ENCODE measurements at places on chromosomes 2 and 18. TPM values are rescaled to one million over a fixed set of nuclear protein-coding genes. Genes with fewer than 3 reads are reported as not detected.
A peak's percentile ranks its signal among the peaks of the same experiment; 100 is the strongest.

The LIPG gene
- 25.5 TPM for total RNA-seq

GRCh38 chr2:180819106-180819505 is 161.3 kb upstream of the UBE2E3 start:
- no peak for DNase-seq
- H3K27me3 ChIP-seq = no peaks in the 10 kb centered on the region
- H3K4me1 ChIP-seq = no peaks in the 10 kb centered on the region
- H3K36me3 ChIP-seq = no peaks in the 10 kb centered on the region
- H3K27ac ChIP-seq = no peak overlapping the region
- H3K4me3 ChIP-seq = no peak overlapping the region

GRCh38 chr2:225599856-225600255 is 200.3 kb downstream of the NYAP2 start:
- no peak overlapping the region for H3K27ac ChIP-seq
- no peaks in the 10 kb centered on the region for H3K4me1 ChIP-seq
- H3K27me3 ChIP-seq = no peaks in the 10 kb centered on the region
- no peak overlapping the region for H3K4me3 ChIP-seq
- DNase-seq = no peak

GRCh38 chr2:88234760-88235159 is 64.6 kb downstream of the THNSL2 start:
- no peak overlapping the region for H3K4me3 ChIP-seq
- H3K4me1 ChIP-seq = no peaks in the 10 kb centered on the region
- no peaks in the 10 kb centered on the region for H3K36me3 ChIP-seq
- H3K27ac ChIP-seq = no peak overlapping the region

GRCh38 chr2:18290386-18290785 is 270.1 kb downstream of the RDH14 start:
- H3K4me1 ChIP-seq = no peaks in the 10 kb centered on the region
- no peaks in the 10 kb centered on the region for H3K27me3 ChIP-seq
- no peak overlapping the region for H3K4me3 ChIP-seq
- DNase-seq = no peak

The CHAC2 gene
- total RNA-seq = 9.6 TPM

The ATP6V1C2 gene
- total RNA-seq = 1.4 TPM

The AKAIN1 gene
- not detected for total RNA-seq

GRCh38 chr2:68418855-68419254 is 48.2 kb downstream of the FBXO48 start:
- no peaks in the 10 kb centered on the region for H3K36me3 ChIP-seq
- H3K4me3 ChIP-seq = no peak overlapping the region
- H3K27me3 ChIP-seq = no peaks in the 10 kb centered on the region
- no peak overlapping the region for H3K27ac ChIP-seq
- H3K4me1 ChIP-seq = no peaks in the 10 kb centered on the region

The UGT1A8 gene
- 15.9 TPM for total RNA-seq

GRCh38 chr18:67199993-67200617 is 316.4 kb downstream of the DSEL start:
- H3K27me3 ChIP-seq = no peaks in the 10 kb centered on the region
- H3K4me3 ChIP-seq = no peak overlapping the region
- no peaks in the 10 kb centered on the region for H3K4me1 ChIP-seq
- DNase-seq = no peak
- H3K36me3 ChIP-seq = no peaks in the 10 kb centered on the region

- no peaks in the 10 kb centered on the region for H3K4me1 ChIP-seq
- no peak for DNase-seq
- no peaks in the 10 kb centered on the region for H3K27me3 ChIP-seq
- H3K36me3 ChIP-seq = no peaks in the 10 kb centered on the region
- no peak overlapping the region for H3K27ac ChIP-seq
- H3K4me3 ChIP-seq = no peak overlapping the region
Observed at GRCh38 chr2:152367547-152368390, 32.8 kb downstream of the FMNL2 start.

DNA sequence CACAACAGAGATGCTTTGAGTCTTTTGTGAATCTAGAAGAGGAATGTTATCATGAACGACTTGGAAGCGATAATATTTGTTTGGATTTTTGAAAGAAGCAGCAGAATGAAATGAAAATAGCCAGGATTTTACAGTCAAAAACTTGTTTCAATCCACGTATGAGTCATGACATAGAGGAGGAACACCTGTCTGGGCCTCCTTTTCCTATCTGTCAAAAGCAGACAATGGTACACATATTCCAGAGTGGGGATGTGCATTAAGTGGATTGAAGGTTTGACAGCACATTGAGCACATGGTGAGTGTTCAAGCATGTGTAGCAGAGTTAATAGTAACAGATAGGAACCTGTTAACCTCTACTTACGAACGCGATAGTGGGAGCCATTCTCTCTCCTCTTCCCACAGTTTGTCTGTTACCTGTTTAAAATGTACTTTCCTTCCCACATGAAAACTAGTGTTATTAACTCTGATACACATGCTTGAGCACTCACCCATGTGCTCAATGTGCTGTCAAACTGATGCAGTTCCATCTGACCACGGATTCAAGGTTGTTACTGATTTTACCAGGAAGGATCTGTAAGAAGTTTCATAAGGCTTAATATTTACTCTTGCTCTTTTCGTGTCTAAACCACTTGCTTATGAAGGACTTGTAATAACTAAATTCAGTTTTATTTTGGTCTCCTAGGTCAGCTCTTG is 863.4 kb upstream of the SOX11 start:
- no peak overlapping the region for H3K27ac ChIP-seq
- no peaks in the 10 kb centered on the region for H3K27me3 ChIP-seq
- H3K4me1 ChIP-seq = no peaks in the 10 kb centered on the region

- H3K27ac ChIP-seq = no peak overlapping the region
- H3K4me3 ChIP-seq = no peak overlapping the region
- no peaks in the 10 kb centered on the region for H3K4me1 ChIP-seq
- no peak for DNase-seq
- no peaks in the 10 kb centered on the region for H3K27me3 ChIP-seq
Observed at GRCh38 chr2:196376984-196377877, 205.9 kb upstream of the STK17B start.

GRCh38 chr2:60629305-60629662 is 75.8 kb upstream of the BCL11A start:
- DNase-seq = no peak
- no peak overlapping the region for H3K4me3 ChIP-seq
- H3K36me3 ChIP-seq = no peaks in the 10 kb centered on the region

The CTAGE1 gene
- total RNA-seq = not detected

DNA sequence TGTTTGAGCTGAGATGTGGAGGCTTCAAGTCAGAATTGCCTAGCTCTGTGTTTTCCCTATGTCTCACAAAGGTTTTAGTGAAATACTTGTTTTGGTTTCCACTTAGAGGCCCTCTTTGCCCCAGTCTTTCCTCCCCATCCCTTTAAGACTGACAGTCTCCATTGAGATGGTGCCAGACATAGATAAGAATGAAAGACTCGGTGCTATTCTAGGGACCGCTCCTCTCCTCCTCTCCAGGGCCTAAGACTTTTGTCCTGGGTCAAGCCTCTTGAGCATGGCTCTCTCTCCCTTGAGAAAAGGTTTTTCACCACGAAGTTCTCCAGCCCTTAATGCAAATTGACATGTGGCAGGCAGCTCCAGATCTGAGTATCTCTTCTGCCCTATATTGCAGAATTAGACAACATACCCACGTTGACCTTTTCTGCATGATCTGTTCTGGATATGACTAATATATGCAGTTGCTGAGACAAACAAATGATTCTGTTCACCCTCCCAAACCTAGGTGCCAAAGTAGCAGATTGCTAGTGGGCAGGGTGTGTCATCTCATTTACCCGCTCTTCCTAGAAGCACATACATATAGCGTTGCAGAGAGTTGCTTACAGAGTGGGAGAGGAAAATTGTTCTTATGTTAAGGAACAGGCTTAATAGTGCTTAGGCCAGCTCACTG is 47.5 kb upstream of the ACSL3 start:
- no peak for DNase-seq
- H3K36me3 ChIP-seq = no peaks in the 10 kb centered on the region
- no peak overlapping the region for H3K4me3 ChIP-seq
- no peaks in the 10 kb centered on the region for H3K4me1 ChIP-seq
- no peaks in the 10 kb centered on the region for H3K27me3 ChIP-seq

The ANKRD23 gene
- 4.1 TPM for total RNA-seq

GRCh38 chr2:15388406-15389325 is 172.5 kb downstream of the NBAS start:
- no peaks in the 10 kb centered on the region for H3K4me1 ChIP-seq
- no peak overlapping the region for H3K4me3 ChIP-seq
- no peak overlapping the region for H3K27ac ChIP-seq
- H3K36me3 ChIP-seq = no peaks in the 10 kb centered on the region

DNA sequence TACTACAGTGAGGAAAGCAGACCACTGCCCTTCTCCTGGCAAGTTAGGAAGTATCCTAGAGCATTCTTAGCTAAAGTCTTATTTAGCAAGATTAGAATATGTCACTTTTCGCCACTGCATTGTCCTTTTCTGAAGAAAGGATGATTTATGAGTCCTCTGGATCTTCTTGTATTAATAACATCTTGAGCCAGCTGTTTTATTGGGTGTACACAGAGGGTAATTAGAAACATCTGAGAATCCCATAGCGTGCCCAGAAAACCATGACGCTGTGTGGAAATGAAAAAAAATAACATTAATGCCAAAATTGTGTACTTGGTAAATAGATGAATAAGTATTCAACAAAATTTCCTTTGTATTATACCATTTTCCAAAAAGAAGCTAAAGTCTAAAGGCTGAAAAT is 198.7 kb downstream of the LTBP1 start:
- no peaks in the 10 kb centered on the region for H3K27me3 ChIP-seq
- no peaks in the 10 kb centered on the region for H3K4me1 ChIP-seq
- no peaks in the 10 kb centered on the region for H3K36me3 ChIP-seq
- H3K4me3 ChIP-seq = no peak overlapping the region
- no peak overlapping the region for H3K27ac ChIP-seq
- no peak for DNase-seq

DNA sequence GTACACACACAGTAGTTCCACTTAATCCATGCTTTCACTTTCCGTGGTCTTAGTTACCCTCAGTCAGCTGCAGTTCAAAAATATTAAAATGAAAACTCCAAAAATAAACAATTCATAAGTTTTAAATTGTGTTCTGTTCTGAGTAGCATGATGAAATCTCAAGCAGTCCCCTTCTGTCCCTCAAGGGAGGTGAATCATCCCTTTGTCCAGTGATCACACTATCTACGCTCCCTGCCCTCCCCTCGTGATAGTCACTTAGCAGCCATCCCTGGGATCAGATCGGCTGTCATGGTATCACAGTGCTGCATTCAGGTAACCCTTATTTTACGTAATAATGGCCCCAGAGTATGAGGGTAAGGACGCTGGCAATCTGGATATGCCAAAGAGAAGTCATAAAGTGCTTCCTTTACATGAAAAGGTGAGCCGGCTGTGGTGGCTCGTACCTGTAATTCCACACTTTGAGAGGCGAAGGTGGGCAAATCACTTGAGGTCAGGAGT is 5.8 kb upstream of the RTN4 start:
- H3K4me1 ChIP-seq = no peaks in the 10 kb centered on the region
- H3K27ac ChIP-seq = no peak overlapping the region
- no peaks in the 10 kb centered on the region for H3K27me3 ChIP-seq
- no peak overlapping the region for H3K4me3 ChIP-seq
- no peak for DNase-seq

DNA sequence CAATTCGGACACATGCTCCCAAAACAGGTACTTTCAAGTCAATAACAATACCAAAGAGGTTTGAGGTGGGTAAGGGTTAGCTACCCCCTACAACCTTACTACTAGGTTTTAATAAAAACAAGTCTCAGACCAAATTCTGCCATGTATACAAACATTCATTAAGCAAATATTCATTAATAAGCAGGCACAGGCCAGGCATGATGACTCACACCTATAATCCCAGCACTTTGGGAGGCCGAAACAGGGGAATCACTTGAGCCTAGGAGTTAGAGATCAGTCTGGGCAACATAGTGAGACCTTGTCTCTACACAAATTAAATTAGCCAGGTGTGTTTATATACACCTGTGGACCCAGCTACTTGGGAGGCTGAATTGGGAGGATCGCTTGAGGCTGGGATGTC is 11.7 kb upstream of the ELAC1 start:
- no peak for DNase-seq
- no peaks in the 10 kb centered on the region for H3K36me3 ChIP-seq
- H3K4me3 ChIP-seq = no peak overlapping the region
- H3K27me3 ChIP-seq = no peaks in the 10 kb centered on the region
- H3K4me1 ChIP-seq = no peaks in the 10 kb centered on the region
- H3K27ac ChIP-seq = no peak overlapping the region

The ASXL3 gene
- 1.7 TPM for total RNA-seq

The TLX2 gene
- total RNA-seq = 0.40 TPM

The CD8A gene
- 1.2 TPM for total RNA-seq

DNA sequence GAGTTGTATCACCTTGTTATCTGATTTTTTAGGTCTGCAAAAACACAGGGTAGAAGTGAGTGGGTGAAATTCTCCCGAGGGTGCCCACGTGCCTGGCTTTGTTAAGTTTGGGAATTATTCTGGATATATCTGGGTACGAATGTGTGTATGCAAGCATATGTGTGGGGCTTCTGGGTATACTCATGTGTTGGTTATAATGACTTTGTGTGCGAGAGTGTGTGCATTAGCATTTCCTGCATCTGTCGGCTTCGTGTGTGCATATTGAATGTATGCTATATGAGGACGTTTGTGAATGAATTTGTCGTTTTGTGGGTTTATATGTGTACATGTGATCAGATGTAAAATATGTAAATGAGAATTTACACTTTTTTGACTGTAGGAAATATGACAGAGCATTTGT is 13.8 kb upstream of the DNAJC27 start:
- H3K27me3 ChIP-seq = no peaks in the 10 kb centered on the region
- H3K4me3 ChIP-seq = no peak overlapping the region
- no peaks in the 10 kb centered on the region for H3K4me1 ChIP-seq
- H3K27ac ChIP-seq = no peak overlapping the region

DNA sequence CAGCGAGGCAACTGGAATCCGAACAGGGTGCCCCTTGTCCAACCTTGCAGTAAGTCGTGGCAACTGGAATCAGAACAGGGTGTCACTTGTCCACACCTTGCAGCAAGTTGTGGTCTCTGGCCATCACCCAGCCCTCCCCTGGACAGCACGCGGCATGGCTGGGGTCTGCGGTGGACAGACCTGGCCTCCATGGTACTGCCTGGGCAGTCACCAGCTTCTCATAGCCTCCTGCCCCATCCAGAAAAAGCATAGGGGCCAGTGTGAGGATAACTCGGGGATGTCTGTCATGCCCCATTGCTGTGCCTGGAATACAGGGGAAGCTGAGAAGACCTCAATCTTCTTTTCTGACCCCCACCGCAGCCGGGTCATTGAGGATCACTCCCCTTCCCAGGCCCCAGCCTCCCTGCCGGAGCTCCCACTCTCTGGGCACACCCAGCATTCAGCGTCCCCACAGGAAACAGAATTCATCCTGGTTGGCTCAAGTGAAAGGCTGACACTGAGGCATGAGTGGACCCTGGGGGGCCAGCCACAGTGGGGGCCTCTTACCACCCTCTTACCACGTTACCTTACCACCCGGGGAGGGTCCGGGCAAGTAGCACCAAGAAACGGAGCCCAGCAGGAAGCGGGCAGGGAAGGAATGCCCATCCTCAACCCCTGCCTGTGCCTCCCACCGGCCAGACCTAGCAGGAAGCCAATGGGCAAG is 68.0 kb upstream of the RAB6C start:
- no peaks in the 10 kb centered on the region for H3K27me3 ChIP-seq
- no peak overlapping the region for H3K4me3 ChIP-seq
- peak; percentile 12 for DNase-seq
- no peak overlapping the region for H3K27ac ChIP-seq

The NFE2L2 gene
- 81.5 TPM for total RNA-seq

- H3K4me3 ChIP-seq = no peak overlapping the region
- DNase-seq = peak; percentile 17
- no peaks in the 10 kb centered on the region for H3K36me3 ChIP-seq
- H3K27ac ChIP-seq = no peak overlapping the region
Observed at GRCh38 chr2:111667542-111668273, 216.3 kb downstream of the ANAPC1 start.

The ACVR1C gene
- 18.2 TPM for total RNA-seq

- H3K4me1 ChIP-seq = peaks cover 5% of the 10 kb centered on the region
- peak overlapping the region; percentile 27 for H3K4me3 ChIP-seq
- no peaks in the 10 kb centered on the region for H3K27me3 ChIP-seq
- H3K27ac ChIP-seq = peak overlapping the region; percentile 51
- no peaks in the 10 kb centered on the region for H3K36me3 ChIP-seq
Observed at GRCh38 chr2:8583400-8584173, 98.3 kb upstream of the ID2 start.

Measured in colonic mucosa (tissue), 4 donors.